ENCODE measurements at places on chromosomes 13 and 19. TPM values are rescaled to one million over a fixed set of nuclear protein-coding genes. Genes with fewer than 3 reads are reported as not detected.

- DNase-seq = no peak
These were observed 51.8 kb downstream of the TSSK6 start for GRCh38 chr19:19463348-19464117.

DNA sequence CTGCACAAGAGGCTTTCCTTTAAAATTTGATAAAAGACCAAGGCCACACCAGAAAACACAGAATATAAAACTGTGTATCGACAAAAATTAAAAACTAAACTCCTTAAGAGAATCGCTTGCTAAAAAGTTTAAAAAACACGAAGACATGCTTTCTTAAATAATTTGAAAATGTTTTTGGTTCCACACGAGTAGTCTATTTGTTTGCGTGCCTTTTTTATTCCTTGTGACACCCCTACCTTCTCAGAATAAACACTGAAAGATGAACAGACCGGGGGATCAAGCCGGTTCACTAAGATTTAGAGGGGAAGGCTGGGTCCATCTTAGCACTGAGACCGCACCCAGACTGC lies 256.4 kb upstream of the STARD13 start:
- no peak for DNase-seq

- DNase-seq = no peak
These were observed 50.6 kb downstream of the XPO4 start for GRCh38 chr13:20851844-20852402.

DNA sequence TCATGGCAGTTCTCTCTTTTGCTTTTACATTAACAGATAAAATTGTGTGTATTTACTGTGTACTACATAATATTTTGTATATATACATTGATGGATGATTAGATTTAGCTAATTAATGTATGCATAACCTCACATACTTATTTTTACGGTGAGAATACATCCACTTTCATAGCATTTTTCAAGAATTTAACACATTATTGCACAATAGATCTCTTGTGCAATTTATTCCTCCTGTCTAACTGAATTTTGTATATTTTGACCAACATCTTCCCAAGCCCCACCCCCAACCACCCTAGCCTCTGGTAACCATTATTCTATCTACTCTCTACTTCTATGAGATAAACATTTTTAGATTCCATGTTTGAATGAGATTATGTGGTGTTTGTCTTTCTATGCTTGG lies 194.7 kb downstream of the RBM26 start:
- no peak for DNase-seq

GRCh38 chr13:71659404-71659803 lies 207.6 kb downstream of the DACH1 start:
- no peak for DNase-seq

DNA sequence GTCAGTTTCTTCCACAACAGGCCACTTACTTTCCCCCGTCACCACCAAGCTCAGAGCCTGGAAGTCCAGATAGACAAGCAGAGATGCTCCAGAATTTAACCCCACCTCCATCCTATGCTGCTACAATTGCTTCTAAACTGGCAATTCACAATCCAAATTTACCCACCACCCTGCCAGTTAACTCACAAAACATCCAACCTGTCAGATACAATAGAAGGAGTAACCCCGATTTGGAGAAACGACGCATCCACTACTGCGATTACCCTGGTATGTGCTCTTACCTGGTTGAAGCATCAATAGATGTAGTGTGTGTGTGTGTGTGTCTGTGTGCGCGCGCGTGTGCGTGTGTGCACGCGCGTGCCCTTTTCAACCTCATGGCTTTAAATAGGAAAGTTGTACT lies 3.7 kb downstream of the KLF5 start:
- no peak for DNase-seq

GRCh38 chr13:99066219-99066618 lies 88.4 kb upstream of the DOCK9 start:
- DNase-seq = no peak

- DNase-seq = peak; percentile 94
These were observed 572.8 kb downstream of the PCDH9 start for GRCh38 chr13:66657165-66657881.

GRCh38 chr19:56988299-56988698 lies 131.5 kb upstream of the USP29 start:
- no peak for DNase-seq

DNA sequence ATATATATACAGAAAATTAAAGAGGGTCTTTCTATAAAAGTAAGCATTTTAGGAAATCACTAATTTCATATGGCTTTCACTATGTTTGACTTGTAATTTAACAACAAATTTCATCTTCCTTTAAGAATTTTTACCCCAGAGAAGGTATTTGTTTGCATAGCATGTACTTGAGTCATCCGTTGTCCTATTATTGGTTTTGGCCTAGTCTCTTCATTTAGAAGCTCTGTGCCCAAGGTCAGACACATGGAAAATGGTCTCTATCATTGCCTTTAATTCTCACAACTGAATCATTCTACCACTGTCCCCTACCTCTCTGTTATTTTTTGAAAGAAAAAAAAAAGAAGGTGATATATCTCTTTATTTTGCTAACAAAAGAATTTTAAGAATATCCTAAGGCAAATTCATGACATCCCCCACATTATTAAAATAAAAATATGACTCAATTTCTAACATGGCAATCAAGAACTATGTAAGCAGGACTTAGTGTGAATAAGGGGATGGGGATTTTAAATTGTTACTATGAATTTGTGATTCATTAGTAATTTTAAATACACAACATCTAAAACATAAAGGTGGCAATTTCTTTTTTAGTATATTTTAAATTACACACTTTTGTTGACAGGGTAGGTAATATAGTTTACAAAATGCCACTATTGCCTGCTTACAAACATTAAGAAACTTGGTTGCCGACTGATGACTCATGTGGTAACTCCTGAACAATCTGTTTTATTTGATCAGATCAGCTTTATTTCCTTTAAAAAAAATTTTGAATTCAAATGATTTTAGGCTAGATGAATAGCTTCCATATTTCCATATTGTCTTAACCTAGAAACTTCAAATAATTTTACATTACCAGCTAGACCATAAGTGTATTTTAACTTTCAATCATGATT lies 13.9 kb downstream of the SLITRK5 start:
- no peak for DNase-seq

DNA sequence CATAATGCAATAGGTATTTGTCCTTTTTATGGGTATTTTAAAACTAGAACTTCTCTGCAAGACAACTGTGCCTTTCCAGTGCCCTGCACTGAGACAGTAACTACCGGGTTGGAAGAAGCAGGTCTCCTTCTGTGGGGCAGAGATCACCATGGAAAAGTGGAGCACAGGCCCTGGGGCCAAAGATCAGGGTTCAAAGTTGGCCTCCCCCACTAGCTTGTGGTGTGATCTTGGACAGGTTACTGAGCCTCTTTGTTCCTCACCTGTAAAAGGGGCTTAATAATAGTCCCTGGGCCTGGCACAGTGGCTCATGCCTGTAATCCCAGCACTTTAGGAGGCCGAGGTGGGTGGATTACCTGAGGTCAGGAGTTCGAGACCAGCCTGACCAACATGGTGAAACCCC lies 68.3 kb downstream of the CEBPG start:
- DNase-seq = no peak

DNA sequence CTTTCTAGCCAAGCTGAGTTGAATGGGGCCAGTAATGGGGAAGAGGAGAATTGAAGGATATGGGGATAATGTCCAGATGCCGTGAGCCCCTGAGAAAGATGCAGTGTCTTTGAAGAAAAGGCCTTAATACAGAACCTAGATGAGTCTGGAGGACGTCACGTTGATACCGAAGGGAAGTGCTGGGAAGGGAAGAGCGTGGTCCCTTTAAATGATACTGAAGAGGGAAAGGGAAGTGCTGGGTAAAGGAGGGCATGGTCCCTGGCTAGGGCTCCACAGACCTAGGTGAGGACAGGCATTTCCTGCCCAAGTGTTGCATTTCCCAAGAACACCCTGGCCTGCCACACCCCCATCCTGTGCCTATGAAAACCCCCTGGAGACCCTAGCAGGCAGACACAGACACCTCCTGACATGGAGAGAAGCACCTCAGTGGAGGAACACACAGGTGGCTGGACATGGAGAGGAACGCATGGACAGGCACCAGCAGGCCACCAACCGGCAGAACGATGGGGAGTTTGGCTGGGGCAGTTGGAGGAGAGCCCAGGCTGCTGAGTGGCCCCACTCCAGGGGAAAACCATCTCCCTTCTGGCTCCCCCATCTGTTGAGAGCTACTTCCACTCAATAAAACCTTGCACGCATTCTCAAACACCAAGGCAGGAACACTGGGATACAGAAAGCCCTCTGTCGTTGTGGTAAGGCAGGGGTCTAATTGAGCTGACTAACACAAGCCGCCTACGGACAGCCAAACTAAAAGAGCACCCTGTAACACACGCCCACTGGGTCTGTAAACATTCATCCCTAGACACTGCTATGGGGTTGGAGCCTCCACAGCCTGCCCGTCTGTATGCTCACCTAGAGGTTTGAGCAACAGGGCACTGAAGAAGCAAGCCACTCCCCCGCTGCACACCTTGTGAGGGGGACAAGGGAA lies 34.9 kb upstream of the POMP start:
- no peak for DNase-seq

DNA sequence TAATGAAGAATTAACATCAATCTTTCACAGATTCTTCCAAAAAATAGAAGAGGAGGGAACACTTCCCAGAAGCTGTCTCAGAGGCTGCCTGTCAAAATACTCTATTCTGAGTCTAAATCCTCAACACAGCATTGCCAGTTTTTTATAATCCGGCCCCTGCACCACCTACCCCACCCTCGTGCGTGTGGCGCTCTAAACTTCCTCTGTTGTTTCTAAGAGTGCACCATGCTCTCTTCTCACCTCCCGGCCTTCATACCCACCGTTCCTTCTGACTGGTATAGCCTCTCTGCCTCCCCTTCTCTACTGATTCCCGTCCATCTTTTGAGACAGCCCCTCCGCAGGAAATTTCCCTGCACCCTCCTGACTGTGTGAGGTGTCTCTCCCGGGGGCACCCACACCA lies 136.8 kb downstream of the KATNAL1 start:
- DNase-seq = no peak

- DNase-seq = peak; percentile 84
These were observed 4.9 kb upstream of the ZFP36 start for GRCh38 chr19:39401549-39402345.

- DNase-seq = no peak
These were observed 5.3 kb downstream of the USP12 start for GRCh38 chr13:27166313-27166712.

- no peak for DNase-seq
These were observed 112.9 kb downstream of the LRCH1 start for GRCh38 chr13:46665633-46666482.

DNA sequence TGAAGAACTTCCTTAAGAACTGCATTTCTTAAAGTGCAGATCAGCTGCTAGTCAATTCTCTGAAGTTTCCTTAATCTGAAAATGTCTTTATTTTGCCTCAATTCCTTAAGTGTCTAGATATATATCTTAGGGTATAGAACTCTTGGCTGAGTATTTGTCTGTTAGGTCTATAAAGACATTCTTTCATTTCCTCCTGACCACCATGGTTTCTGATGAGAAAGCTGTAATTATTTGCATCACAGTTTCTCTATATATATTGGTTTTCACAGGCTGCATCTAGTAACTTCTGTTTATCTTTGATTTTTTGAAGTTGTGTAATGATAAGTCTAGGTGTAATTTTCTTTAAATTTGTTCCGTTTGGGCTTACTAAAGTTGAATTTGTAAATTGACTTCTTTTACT lies 15.2 kb downstream of the NDFIP2 start:
- DNase-seq = no peak

- peak; percentile 50 for DNase-seq
These were observed 10.3 kb downstream of the PLD3 start for GRCh38 chr19:40358773-40359172.

- DNase-seq = peak; percentile 73
These were observed 24.6 kb downstream of the DNM2 start for GRCh38 chr19:10742476-10742875.

DNA sequence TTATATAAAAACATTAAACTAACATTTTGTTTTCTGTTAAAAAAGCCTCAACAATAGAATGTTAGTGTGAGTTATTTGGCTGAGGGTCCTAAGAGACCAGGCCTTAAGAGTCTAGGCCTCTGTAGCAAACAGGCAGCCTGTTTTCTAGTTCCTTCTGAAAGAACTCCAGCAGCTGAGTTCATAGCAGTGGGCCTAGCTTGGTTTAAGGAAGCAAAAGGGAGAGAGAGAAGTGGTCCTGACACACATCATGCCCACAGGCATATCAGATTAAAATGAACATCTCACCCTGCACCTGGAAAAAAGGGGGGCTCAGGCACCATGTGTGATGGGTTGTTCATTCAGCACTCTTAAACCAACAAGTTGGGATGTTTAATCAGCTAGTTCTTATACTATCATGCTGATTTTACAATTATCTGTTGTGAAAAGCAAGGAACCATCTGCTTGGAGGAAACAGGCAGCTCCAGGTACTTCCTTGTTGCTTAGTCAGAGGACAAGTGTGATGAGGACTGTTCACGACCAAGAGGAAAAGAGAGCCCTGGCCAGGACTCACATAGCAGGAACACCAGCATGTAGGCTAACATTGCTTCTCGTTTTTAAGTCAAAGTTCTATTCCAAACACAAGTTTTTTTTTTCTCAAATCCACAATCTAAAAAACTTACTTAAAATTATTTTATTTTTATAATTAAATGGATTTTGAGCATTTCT lies 81.3 kb upstream of the FRY start:
- DNase-seq = no peak

- DNase-seq = no peak
These were observed 1.9 kb downstream of the CDK8 start for GRCh38 chr13:26255691-26256277.

GRCh38 chr19:51627491-51628138 lies 2.6 kb downstream of the SIGLEC5 start:
- DNase-seq = no peak

DNA sequence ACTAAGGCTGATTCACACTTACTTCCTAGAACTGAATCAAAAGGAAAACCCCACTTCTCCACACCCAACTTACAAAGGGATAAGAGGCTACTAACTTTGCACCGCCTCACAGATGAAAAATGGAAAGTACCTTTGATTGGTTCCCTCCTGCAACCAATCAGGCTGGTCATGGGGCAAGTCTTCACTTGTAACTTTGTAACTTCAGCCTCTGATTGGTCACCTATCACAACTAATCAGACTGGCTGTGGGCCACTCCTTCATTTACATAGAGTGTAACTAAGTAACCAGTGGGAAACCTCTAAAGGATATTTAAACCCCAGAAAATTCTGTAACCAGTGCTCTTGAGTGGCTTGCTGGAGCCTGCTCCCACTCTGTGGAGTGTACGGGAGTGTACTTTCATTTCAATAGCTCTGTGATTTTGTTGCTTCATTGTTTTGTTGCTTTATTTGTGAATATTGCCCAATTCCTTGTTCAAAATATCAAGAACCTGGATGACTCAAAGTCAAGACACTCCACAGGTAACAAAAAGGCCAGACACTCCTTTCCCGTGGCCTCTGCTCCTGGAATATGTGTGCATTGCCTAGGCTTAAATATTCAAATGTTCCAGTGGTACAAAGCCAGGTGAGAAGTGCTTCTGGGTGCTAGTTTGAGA lies 50.5 kb downstream of the RFC3 start:
- DNase-seq = no peak

The ZNF681 gene
- 0.44 TPM for polyA plus RNA-seq

The ZNF837 gene
- 0.09 TPM for polyA plus RNA-seq

The PRR22 gene
- not detected for polyA plus RNA-seq

The JAK3 gene
- polyA plus RNA-seq = 11.3 TPM

The PABPC3 gene
- polyA plus RNA-seq = 0.07 TPM

The ZNF844 gene
- polyA plus RNA-seq = 2.2 TPM

The ZNF266 gene
- polyA plus RNA-seq = 10.5 TPM

The ZNF44 gene
- 11.5 TPM for polyA plus RNA-seq

The TTC9B gene
- polyA plus RNA-seq = 0.51 TPM

The RXFP2 gene
- polyA plus RNA-seq = 0.04 TPM

All from adrenal gland (tissue), 19 donors.